ENCODE measurements at places on chromosomes 7 and 10. TPM values are rescaled to one million over a fixed set of nuclear protein-coding genes. Genes with fewer than 3 reads are reported as not detected.

ZMYND11 gene
- total RNA-seq = 19.9 TPM

LRRC4 gene
- 1.6 TPM for total RNA-seq

MMD2 gene
- total RNA-seq = not detected

CPED1 gene
- 0.19 TPM for total RNA-seq

GRCh38 chr10:60731134-60731885, 47.0 kb upstream of the CDK1 start:
- peaks cover 20% of the 10 kb centered on the region for H3K4me1 ChIP-seq
- H3K4me3 ChIP-seq = peak overlapping the region; percentile 70
- peak; percentile 13 for DNase-seq
- no peaks in the 10 kb centered on the region for H3K27me3 ChIP-seq
- H3K36me3 ChIP-seq = no peaks in the 10 kb centered on the region

GRCh38 chr7:32217341-32218153, 147.3 kb upstream of the PDE1C start:
- no peak overlapping the region for H3K27ac ChIP-seq
- no peaks in the 10 kb centered on the region for H3K27me3 ChIP-seq
- H3K4me1 ChIP-seq = no peaks in the 10 kb centered on the region

DNA sequence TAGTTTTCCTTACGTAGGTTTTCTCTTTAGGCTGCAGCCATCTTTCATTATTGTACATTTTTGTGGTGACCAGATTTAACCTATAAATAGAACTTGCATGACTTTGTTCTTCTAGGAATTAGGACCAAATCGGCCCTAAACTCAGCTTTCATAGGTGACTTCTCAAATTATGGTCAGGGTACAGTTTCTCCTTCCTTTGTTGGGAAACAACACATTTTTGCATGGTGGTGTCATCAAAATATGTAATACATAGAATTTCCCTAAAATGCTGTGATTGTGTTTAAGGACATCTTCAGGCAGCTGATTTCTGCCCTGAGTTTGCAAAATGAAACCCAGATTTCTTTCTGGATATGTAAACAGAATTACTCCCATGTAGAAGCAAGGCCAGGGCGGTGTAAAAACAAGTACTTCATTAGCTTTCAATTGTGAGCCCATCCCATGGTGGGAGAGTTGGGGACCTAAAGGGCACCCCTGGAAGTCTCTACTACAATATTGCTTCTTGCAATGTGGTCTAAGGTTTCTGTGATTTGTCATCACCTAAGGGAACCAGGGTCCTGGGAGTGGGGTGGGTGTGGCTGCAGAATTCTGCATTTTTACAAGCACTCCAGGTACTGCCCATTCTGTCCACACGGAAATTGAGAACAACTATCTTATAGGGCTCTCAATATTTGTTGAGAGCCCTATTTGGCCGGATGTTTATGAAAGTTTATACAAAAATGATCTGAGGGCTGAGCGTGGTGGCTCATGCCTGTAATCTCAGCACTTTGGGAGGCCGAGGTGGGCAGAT, 121.0 kb upstream of the FAM171A1 start:
- H3K4me3 ChIP-seq = no peak overlapping the region
- H3K27ac ChIP-seq = no peak overlapping the region
- peaks cover 4% of the 10 kb centered on the region for H3K27me3 ChIP-seq
- DNase-seq = no peak
- H3K4me1 ChIP-seq = no peaks in the 10 kb centered on the region

DNA sequence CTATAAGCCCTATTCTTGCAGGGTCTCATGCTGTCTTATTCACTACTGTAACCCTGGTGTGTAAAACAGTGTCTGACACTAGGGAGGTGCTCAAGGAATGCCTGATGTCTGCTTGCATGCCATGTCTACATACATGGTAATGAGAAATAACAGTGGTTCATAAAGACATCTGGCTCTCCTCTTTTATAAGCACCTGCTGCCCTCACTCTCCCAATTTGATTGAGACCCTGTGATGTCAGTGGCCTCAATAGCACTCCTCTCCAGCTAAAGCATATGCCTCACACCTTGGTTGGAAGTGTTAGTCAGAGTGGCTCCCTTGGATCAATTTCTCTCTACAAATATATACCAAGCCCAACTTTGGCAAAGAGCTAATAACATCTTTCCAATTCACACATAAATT, 30.6 kb downstream of the ANK3 start:
- H3K36me3 ChIP-seq = no peaks in the 10 kb centered on the region
- no peaks in the 10 kb centered on the region for H3K27me3 ChIP-seq
- H3K4me1 ChIP-seq = no peaks in the 10 kb centered on the region
- no peak overlapping the region for H3K27ac ChIP-seq
- H3K4me3 ChIP-seq = no peak overlapping the region
- no peak for DNase-seq

DNA sequence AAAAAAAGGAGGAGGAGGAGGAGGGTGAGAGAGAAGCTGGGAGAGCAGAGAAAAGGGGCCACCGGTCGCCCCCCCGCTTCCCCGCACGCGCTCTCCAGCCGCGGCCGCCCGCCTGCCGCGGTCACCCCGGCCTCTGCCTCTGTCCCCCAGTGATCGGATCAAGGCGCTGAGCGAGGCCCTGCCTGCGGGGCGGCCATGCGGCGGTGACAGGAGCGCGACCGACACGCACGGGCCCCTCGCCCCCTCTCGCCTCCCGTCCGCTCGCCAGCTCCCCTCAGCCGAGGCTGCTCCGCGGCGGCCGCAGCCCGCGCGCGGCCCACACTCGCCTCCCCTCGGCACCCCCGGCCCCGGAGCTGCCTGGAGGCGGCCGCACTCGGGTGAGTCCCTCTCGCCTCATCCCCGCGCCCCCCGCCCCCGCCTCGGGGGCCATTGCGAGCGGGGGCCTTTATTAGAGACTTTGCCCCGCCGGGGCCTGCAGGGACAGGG, at the start of gene GTF2I:
TSS of gene GTF2I (plus strand) at position 27 of the 486 bp plus-strand sequence. CDS start 31,411 bp downstream, outside the sequence.
- H3K27ac ChIP-seq = peak within 1 kb of the TSS; percentile 37
- H3K27me3 ChIP-seq = no peaks in the 10 kb centered on the region
- H3K4me3 ChIP-seq = peak within 1 kb of the TSS; percentile 95
- no peaks in the 10 kb centered on the region for H3K36me3 ChIP-seq
- H3K4me1 ChIP-seq = peaks cover 49% of the 10 kb centered on the region

GRCh38 chr7:87144173-87144657, 8.0 kb upstream of the DMTF1 start:
- no peak overlapping the region for H3K4me3 ChIP-seq
- H3K27ac ChIP-seq = no peak overlapping the region
- H3K27me3 ChIP-seq = peaks cover 3% of the 10 kb centered on the region
- no peaks in the 10 kb centered on the region for H3K4me1 ChIP-seq
- no peaks in the 10 kb centered on the region for H3K36me3 ChIP-seq
- peak; percentile 10 for DNase-seq

DNA sequence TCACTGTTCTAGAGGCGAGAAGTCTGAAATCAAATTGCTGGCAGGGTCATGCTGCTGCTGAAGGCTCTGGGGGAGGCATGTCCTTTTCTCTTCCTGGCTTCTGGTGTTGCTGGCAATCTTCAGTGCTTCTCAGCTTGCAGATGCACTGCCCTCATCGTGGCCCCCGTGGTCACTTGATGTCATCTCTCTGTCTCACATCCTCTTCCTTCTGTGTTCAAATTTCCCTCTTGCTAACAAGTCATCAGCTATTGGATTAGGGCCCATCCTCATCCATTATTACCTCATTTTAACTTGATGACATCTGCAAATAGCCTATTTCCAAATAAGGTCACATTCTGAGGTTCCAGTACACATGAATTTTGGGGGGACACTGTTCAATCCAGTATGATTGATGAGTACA, 36.6 kb upstream of the SRGN start:
- DNase-seq = peak; percentile 58
- no peak overlapping the region for H3K4me3 ChIP-seq
- peaks cover 30% of the 10 kb centered on the region for H3K4me1 ChIP-seq
- no peaks in the 10 kb centered on the region for H3K27me3 ChIP-seq
- H3K36me3 ChIP-seq = no peaks in the 10 kb centered on the region

DNA sequence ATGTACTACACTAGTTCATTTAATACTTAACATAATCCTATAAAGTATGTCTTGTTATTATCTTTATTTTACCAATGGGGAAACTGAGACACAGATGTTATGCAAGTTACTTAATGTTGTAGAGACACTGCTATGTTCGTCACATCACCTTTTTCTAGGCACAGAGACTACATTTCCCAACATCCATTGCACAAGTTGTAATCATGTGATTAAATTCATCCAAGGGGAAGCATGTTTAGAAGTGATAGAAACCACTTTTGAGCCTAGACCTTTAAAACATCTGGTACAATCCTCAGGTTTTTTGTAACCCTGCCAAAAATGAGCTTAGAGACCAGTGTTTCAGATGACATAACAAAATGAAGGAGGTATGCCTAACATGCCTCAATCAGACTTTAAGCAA, 386.8 kb upstream of the HPS1 start:
- no peak for DNase-seq
- no peaks in the 10 kb centered on the region for H3K36me3 ChIP-seq
- no peak overlapping the region for H3K27ac ChIP-seq
- no peaks in the 10 kb centered on the region for H3K4me1 ChIP-seq

DNA sequence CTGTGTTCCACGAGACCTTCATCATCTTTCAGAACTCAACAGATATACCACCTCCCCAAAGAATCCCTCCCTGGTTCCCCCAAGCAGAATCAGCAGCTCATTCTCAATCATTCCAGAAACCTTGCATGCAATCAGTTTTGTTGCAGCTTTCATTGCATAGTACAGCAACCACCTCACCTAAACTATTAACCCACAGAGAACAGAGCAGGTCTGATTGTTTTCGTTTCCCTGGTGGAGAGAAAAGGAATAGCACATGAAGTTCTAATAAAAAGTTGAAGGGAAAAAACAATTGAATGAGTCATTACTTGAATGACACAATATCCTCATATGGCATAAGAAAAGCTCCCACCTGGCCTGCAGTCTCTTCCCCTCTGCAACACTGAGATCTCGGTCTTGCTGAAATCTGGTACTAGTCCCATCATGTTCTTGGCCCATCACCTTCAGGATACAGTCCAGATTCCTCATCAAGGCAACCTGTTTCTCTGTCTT, 147.1 kb upstream of the GDF10 start:
- no peaks in the 10 kb centered on the region for H3K4me1 ChIP-seq
- H3K27me3 ChIP-seq = no peaks in the 10 kb centered on the region
- H3K4me3 ChIP-seq = no peak overlapping the region
- H3K36me3 ChIP-seq = no peaks in the 10 kb centered on the region

- DNase-seq = peak; percentile 22
These were observed 174.7 kb downstream of the HERPUD2 start for GRCh38 chr7:35519971-35520809.

DNA sequence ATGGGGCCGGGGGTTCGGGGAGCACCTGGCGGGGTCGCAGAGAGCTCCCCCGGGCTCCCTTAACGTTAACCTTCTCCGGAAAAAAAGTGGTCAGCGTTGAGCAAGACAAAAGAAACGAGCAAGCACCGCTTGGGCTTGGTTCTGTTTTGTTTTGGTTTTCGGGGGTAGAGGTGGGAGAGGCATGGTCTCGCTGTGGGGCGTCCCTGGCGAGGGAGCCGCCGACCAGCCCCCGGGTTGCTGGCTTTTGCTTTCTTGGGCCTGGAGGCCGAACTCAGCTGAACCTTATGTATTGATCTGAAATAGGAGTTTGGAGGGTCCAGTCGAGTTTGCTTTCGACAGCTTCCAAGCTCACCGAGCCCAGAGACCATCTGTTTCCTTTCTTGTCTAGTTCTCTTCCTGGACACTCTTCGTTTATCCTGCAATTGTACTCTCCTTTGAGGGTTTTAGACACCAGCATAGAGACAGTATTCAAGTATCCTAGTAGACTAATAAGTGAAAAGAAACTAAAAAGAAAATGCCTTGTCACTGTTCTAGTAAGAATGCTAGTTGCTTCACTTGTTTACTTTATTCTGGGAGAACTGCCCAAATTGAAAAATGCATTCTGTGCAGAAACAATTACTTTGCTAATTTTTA, 980 bp downstream of the FHIP2A start:
- peak overlapping the region; percentile 66 for H3K4me3 ChIP-seq
- H3K27ac ChIP-seq = peak overlapping the region; percentile 0

GRCh38 chr10:23804125-23804524, 365.2 kb downstream of the OTUD1 start:
- H3K36me3 ChIP-seq = no peaks in the 10 kb centered on the region
- H3K27me3 ChIP-seq = no peaks in the 10 kb centered on the region
- H3K4me1 ChIP-seq = no peaks in the 10 kb centered on the region
- no peak for DNase-seq

- no peak for DNase-seq
- H3K36me3 ChIP-seq = no peaks in the 10 kb centered on the region
- H3K4me3 ChIP-seq = no peak overlapping the region
- no peaks in the 10 kb centered on the region for H3K27me3 ChIP-seq
- no peaks in the 10 kb centered on the region for H3K4me1 ChIP-seq
These were observed 543.8 kb upstream of the NRP1 start for GRCh38 chr10:33878238-33878786.

- no peak overlapping the region for H3K4me3 ChIP-seq
- H3K27ac ChIP-seq = no peak overlapping the region
- no peaks in the 10 kb centered on the region for H3K36me3 ChIP-seq
- no peaks in the 10 kb centered on the region for H3K4me1 ChIP-seq
- H3K27me3 ChIP-seq = no peaks in the 10 kb centered on the region
These were observed 64.4 kb downstream of the KCND2 start for GRCh38 chr7:120337308-120337907.

DNA sequence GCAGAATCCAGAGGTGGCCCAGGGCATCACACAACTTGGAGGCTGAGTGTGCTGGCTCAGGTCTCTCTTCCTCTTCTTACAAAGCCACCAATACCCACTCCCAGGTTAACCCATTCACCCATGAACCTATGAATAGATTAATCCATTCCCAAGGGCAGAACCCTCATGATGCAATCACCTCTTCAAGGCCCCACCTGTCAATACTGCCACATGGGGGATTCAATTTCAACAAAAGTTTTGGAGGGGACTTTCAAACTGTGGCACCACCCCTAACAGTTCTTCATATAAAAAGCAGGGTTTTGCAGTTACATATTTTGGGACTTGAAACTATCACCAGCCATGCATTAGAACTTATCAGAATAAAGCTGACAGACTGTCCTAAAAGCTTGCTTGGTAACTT, 193.6 kb upstream of the RNF32 start:
- no peaks in the 10 kb centered on the region for H3K27me3 ChIP-seq
- H3K27ac ChIP-seq = no peak overlapping the region
- no peak overlapping the region for H3K4me3 ChIP-seq
- DNase-seq = no peak

- H3K4me3 ChIP-seq = no peak overlapping the region
- DNase-seq = no peak
- H3K36me3 ChIP-seq = no peaks in the 10 kb centered on the region
- H3K27ac ChIP-seq = no peak overlapping the region
These were observed 80.2 kb downstream of the FAM241B start for GRCh38 chr10:69710008-69710888.

GRCh38 chr10:23693501-23693901, 254.6 kb downstream of the OTUD1 start:
- H3K27ac ChIP-seq = no peak overlapping the region
- H3K36me3 ChIP-seq = no peaks in the 10 kb centered on the region
- peaks cover 30% of the 10 kb centered on the region for H3K27me3 ChIP-seq
- no peak overlapping the region for H3K4me3 ChIP-seq
- H3K4me1 ChIP-seq = peaks cover 13% of the 10 kb centered on the region
- DNase-seq = no peak

DNA sequence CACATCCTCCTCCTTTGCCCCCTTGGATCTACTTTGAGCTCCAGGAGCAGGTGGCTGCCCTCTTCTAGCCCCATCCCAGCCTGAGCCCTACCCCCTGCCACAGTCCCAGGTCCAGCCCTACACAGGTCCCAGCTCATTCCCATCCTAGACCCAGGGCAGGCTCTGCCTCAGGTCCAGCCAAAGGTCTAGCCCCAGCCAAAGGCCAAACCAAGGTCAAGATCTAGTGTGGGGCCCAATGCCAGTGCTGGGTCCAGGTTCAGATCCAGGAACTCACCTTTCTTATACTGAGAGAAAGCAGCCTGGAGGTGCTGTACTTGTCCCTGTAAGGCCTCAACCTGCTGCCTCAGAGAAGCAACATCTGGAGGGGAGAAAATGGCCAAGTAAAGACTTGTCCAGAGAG, 8.5 kb downstream of the SFTPD start:
- no peaks in the 10 kb centered on the region for H3K36me3 ChIP-seq
- H3K27me3 ChIP-seq = no peaks in the 10 kb centered on the region
- H3K27ac ChIP-seq = no peak overlapping the region
- no peak for DNase-seq
- H3K4me1 ChIP-seq = peaks cover 6% of the 10 kb centered on the region
- no peak overlapping the region for H3K4me3 ChIP-seq

Data from CD4-positive, alpha-beta T cell (primary cell).